ENCODE measurements at places on chromosomes 4 and X. TPM values are rescaled to one million over a fixed set of nuclear protein-coding genes. Genes with fewer than 3 reads are reported as not detected.

DNA sequence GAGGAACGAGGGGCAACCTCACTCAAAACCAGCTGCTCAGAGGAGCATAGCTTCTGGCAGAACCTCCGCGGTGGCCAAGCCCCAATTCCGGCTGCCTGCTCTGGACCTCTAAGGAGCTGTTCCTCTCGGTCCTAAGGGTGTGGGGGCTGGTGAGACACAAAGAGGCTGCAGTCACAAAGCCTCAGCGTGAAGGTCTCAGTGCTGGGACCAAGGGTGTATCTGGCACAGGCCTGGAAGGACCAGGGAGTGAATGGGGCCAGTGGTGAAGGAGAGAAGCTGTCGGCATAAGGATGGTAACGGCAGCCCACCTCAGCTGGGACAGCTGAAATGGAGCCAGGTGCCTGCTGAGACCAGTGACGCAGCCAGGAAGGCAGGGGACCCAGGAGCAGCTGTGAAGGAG, 5.3 kb downstream of the PDE6B start:
- H3K27me3 ChIP-seq = peaks cover 49% of the 10 kb centered on the region
- H3K4me3 ChIP-seq = no peak overlapping the region
- DNase-seq = no peak
- H3K27ac ChIP-seq = no peak overlapping the region
- H3K4me1 ChIP-seq = no peaks in the 10 kb centered on the region

The CT55 gene
- not detected for total RNA-seq

DNA sequence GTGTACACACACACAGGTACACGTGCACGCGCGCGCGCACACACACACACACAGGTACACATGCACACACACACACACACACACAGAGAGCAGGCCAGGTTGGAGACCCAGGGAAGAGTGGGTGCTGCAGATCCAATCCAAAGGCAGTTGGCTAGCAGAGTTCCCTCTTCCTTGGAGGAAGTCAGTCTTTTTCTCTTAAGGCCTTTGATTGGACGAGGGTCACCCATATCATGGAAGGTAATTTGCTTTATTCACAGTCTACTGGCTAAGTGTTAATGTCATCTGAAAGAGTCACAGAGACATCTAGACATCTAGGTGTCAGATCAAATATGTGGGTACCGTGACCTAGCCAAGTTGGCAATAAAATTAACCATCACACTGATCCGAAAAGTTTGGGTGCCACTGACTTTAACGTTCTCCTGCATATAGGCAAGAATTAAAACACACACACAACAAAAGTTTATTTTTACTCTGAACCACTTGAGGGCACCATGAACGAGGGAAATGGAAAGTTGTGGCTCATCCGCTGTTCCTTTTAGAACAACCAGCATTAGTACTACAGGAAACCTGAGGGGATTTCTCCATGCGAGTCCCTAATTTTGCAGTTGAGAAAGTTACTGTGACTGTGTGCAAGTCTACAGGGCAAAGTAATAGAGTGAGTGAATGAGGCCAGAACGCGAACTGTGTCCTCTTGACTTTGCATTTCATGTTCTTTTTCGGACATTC, 66.0 kb upstream of the STOX2 start:
- no peaks in the 10 kb centered on the region for H3K36me3 ChIP-seq
- H3K4me1 ChIP-seq = no peaks in the 10 kb centered on the region
- DNase-seq = no peak
- no peak overlapping the region for H3K27ac ChIP-seq
- no peak overlapping the region for H3K4me3 ChIP-seq

- H3K27ac ChIP-seq = peak overlapping the region; percentile 48
- no peak overlapping the region for H3K4me3 ChIP-seq
- no peaks in the 10 kb centered on the region for H3K4me1 ChIP-seq
Measured at GRCh38 chrX:153226344-153227185, 47.5 kb downstream of the MAGEA1 start.

The TGIF2LX gene
- total RNA-seq = not detected

GRCh38 chr4:38453253-38453881, 210.6 kb upstream of the KLF3 start:
- H3K4me1 ChIP-seq = no peaks in the 10 kb centered on the region
- H3K27ac ChIP-seq = no peak overlapping the region
- no peak overlapping the region for H3K4me3 ChIP-seq
- no peak for DNase-seq
- no peaks in the 10 kb centered on the region for H3K27me3 ChIP-seq
- H3K36me3 ChIP-seq = no peaks in the 10 kb centered on the region

GRCh38 chrX:150298841-150299551, 64.1 kb upstream of the MAMLD1 start:
- H3K36me3 ChIP-seq = no peaks in the 10 kb centered on the region
- no peak overlapping the region for H3K27ac ChIP-seq
- H3K4me3 ChIP-seq = no peak overlapping the region

GRCh38 chr4:19925516-19925915, 326.2 kb upstream of the SLIT2 start:
- no peak overlapping the region for H3K27ac ChIP-seq
- no peaks in the 10 kb centered on the region for H3K4me1 ChIP-seq
- no peaks in the 10 kb centered on the region for H3K27me3 ChIP-seq
- H3K4me3 ChIP-seq = no peak overlapping the region

The ACSL4 gene
- 87.7 TPM for total RNA-seq

- no peaks in the 10 kb centered on the region for H3K36me3 ChIP-seq
- H3K4me3 ChIP-seq = no peak overlapping the region
- no peak for DNase-seq
- H3K27ac ChIP-seq = no peak overlapping the region
- no peaks in the 10 kb centered on the region for H3K27me3 ChIP-seq
- no peaks in the 10 kb centered on the region for H3K4me1 ChIP-seq
Measured at GRCh38 chrX:16743604-16744325, 24.4 kb downstream of the SYAP1 start.

DNA sequence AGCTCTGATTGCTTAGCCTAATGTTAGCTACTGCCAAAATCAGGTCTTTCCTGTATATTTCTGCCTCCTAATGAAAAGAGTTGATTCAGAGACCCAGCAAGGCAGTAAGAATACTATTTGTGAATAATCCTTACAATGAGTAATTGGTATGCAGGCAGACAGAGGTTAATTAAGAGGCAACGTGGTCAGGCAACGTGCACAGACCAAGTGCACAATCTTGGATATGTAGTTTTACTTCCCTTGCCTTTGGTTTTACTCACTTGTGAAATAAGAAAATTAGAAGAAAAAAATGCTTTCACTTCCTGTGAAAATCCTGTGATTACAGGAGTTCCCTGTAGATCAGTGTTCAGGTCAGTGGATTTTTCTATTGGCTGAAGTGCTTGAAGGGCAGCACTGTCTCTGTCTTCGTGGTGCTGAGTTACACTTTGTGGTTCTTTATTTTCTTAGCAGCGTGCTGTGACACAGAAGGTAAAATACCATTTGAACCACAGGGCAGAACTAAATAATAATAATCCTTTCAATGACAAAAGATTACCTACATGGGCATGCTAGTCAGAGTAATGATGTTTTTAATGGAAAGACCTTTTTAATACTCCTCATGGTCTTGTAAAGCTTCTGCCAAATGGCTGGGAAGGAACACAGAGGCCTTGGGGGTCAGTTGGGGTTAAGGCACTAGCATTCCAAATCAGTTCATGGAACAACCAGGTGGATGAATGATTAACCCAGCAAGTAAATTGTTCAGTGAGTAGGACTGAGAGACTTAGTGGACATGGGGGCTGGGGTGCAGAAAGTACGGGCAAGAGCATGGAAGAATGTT, 430.9 kb downstream of the MAPK10 start:
- H3K36me3 ChIP-seq = no peaks in the 10 kb centered on the region
- no peaks in the 10 kb centered on the region for H3K27me3 ChIP-seq
- peaks cover 18% of the 10 kb centered on the region for H3K4me1 ChIP-seq
- no peak overlapping the region for H3K4me3 ChIP-seq
- peak overlapping the region; percentile 28 for H3K27ac ChIP-seq

DNA sequence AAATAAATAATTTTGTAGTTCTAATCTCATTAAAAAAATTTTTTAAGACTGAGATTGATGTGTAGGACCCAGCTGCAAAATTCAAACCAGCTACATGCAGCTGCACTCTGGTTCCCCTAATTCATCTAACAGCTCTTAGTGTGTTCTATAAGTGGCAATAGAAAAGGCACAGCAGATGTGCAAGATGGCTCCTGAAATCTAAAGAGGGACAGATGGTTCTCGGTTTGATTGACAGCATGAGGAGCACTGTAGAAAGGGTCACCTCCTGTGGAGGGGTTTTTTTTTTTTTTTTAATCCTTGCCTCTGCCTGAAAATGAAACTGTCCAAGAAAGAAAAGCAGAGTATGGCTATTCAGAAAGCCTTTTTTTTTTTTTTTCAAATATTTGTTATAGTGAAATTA, 16.9 kb upstream of the OCIAD1 start:
- no peaks in the 10 kb centered on the region for H3K4me1 ChIP-seq
- H3K36me3 ChIP-seq = no peaks in the 10 kb centered on the region
- no peak overlapping the region for H3K27ac ChIP-seq
- DNase-seq = no peak

- peaks cover 78% of the 10 kb centered on the region for H3K4me1 ChIP-seq
- H3K27ac ChIP-seq = peak overlapping the region; percentile 60
- no peak for DNase-seq
- H3K36me3 ChIP-seq = peaks cover 12% of the 10 kb centered on the region
- H3K4me3 ChIP-seq = no peak overlapping the region
- H3K27me3 ChIP-seq = no peaks in the 10 kb centered on the region
Measured at GRCh38 chr4:40621229-40621591, 8.5 kb downstream of the RBM47 start.

The TTC29 gene
- not detected for total RNA-seq

DNA sequence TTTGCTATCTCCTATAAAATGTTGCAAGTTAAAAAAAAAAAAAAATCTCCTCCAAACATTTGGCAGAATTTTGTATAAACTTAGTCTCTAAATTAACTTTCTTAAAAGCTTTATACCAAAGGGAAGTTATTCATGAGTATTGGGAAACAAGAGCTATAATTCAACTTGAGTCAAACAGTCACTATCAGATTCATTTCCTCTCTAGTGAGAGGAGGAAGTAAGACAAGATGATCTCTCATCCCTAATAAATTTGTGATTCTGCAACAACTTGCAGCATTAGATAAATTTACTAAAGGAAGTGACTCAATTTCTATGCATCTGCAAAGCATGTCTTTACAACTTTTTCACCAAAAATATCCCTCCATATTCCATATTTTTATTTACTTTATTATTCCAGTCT, 135.4 kb upstream of the GNPDA2 start:
- no peak overlapping the region for H3K4me3 ChIP-seq
- no peak for DNase-seq
- no peaks in the 10 kb centered on the region for H3K4me1 ChIP-seq
- no peak overlapping the region for H3K27ac ChIP-seq
- no peaks in the 10 kb centered on the region for H3K27me3 ChIP-seq

The ASMT gene
- total RNA-seq = not detected

The S100P gene
- 85.0 TPM for total RNA-seq

GRCh38 chr4:25757452-25757851, 101.8 kb downstream of the SLC34A2 start:
- H3K27ac ChIP-seq = no peak overlapping the region
- no peaks in the 10 kb centered on the region for H3K4me1 ChIP-seq
- H3K27me3 ChIP-seq = no peaks in the 10 kb centered on the region
- no peak overlapping the region for H3K4me3 ChIP-seq
- H3K36me3 ChIP-seq = no peaks in the 10 kb centered on the region

The TMSB15C gene
- total RNA-seq = 1.0 TPM

The C4orf51 gene
- not detected for total RNA-seq

- H3K27ac ChIP-seq = peak overlapping the region; percentile 74
- no peak for DNase-seq
- peaks cover 14% of the 10 kb centered on the region for H3K4me1 ChIP-seq
- H3K4me3 ChIP-seq = no peak overlapping the region
- H3K36me3 ChIP-seq = peaks cover 21% of the 10 kb centered on the region
- no peaks in the 10 kb centered on the region for H3K27me3 ChIP-seq
Measured at GRCh38 chr4:139674875-139675550, 9.4 kb downstream of the MGST2 start.

The CXCL3 gene
- total RNA-seq = 12.4 TPM

DNA sequence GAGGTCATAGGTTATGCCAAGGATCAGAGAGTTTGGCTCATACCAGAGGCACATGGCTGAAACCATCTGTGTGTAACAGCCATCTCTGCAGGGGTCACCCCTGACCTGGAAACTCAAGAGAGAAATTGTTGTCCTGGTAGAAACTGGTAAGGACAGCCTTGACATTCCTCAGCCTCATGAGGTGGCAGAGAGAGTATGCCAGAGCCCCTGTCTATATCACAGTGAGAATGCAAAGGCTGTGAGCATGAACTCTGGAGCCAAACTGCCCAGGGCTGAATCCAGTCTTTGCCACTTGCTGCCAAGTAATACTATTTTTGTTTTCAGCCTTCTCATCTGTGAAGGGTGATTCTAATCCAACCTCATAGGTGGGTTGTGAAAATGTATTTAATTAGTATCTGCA, 37.1 kb upstream of the CCDC149 start:
- no peaks in the 10 kb centered on the region for H3K36me3 ChIP-seq
- no peak overlapping the region for H3K4me3 ChIP-seq
- no peak overlapping the region for H3K27ac ChIP-seq
- H3K27me3 ChIP-seq = no peaks in the 10 kb centered on the region
- H3K4me1 ChIP-seq = no peaks in the 10 kb centered on the region

- no peak for DNase-seq
- no peak overlapping the region for H3K4me3 ChIP-seq
- no peak overlapping the region for H3K27ac ChIP-seq
Measured at GRCh38 chr4:5018603-5019002, 655 bp downstream of the CYTL1 start.

GRCh38 chrX:132330156-132330729, 111.0 kb upstream of the RAP2C start:
- no peaks in the 10 kb centered on the region for H3K27me3 ChIP-seq
- H3K27ac ChIP-seq = no peak overlapping the region
- H3K4me1 ChIP-seq = no peaks in the 10 kb centered on the region
- H3K36me3 ChIP-seq = no peaks in the 10 kb centered on the region
- DNase-seq = no peak
- no peak overlapping the region for H3K4me3 ChIP-seq

The SAGE1 gene
- not detected for total RNA-seq

The DDX53 gene
- total RNA-seq = not detected

- no peak overlapping the region for H3K4me3 ChIP-seq
- no peaks in the 10 kb centered on the region for H3K4me1 ChIP-seq
- H3K27ac ChIP-seq = no peak overlapping the region
- no peak for DNase-seq
- no peaks in the 10 kb centered on the region for H3K36me3 ChIP-seq
Measured at GRCh38 chrX:27675493-27675892, 85.3 kb downstream of the DCAF8L2 start.

DNA sequence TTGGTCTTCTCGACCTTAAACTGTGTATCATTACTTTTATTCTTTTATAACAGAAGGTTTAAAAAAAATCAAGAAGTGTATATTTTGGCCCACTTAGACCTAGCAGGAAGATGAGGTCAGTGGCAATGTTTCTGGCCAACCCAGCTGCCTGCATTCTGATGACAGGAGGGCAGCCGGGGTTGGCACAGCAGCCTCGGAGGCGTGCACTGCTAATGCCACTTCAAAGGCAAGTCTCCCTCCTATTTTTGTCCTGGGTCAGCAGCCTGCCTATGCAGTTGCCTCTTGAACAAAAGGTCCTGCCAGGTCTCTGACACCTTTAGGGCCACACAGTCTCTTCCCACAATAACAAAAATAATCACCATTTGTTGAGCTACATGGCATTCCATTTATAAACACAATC, 89.4 kb upstream of the MYOZ2 start:
- no peak for DNase-seq
- no peak overlapping the region for H3K27ac ChIP-seq
- H3K36me3 ChIP-seq = no peaks in the 10 kb centered on the region
- H3K4me1 ChIP-seq = peaks cover 16% of the 10 kb centered on the region
- no peak overlapping the region for H3K4me3 ChIP-seq
- H3K27me3 ChIP-seq = no peaks in the 10 kb centered on the region

Data from left lung (tissue), 14 donors.